HuH-7.5 (cell line): ENCODE measurements at places on chromosomes 7 and 10.

GRCh38 chr7:125681508-125681907, 751.9 kb upstream of the POT1 start:
- DNase-seq: no peak

DNA sequence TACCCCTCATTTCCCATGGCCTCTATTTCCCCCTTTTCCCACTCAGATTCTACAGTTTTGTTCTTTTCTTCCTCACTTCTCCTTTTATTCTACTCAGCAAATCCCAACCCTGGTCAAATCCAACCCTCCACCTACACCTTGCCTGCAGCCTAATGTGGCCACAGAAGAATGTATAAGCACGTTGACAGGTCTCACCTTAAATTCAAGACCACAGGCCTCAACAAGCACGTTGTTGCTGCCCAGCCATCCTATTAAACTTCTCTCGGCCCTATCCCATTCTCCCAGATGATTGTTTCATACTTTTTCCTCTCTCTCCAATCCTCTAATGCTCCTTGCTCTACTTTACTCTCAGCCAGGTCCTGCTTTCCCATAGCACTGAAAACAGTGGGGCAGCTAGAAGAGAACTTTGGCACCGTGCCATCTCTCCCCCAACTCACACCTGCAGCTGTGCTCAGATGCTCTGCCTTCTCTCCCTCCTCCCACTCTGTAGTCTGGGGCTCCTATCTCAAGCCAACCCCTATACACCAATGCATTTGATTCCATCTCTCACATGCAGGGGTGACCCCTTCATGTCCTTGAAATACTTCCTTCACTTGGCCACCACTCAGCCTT, 6.8 kb upstream of the EIF3A start:
- DNase-seq: no peak

DNA sequence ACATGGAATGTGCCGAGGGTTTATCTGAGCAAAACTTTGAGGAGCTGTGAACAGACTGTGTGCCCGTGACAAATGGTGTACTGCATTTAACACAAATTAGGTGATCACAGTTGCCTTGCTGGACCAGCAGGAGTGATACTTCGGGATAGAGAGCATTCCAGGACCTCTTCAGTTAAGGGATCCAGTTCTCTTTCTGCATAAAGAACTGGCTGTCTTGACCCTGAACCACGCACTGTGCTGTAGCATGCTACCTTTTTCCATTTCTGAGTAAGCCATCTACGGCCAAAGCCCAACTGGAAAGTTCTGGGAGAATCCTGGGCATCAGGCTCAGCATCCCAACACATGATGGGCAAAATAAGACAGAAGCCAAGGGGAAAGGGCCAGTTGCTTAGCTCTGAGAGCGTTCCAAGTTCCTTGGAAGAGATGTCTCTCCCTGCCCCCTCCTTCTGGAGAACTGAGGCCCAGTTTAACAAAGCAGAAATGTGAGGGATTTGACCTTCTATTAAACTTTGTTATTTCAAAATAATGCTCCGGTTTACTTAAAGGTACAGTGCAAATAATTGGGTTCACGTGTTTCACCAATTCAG, 37.9 kb upstream of the ADD3 start:
- DNase-seq: no peak

DNA sequence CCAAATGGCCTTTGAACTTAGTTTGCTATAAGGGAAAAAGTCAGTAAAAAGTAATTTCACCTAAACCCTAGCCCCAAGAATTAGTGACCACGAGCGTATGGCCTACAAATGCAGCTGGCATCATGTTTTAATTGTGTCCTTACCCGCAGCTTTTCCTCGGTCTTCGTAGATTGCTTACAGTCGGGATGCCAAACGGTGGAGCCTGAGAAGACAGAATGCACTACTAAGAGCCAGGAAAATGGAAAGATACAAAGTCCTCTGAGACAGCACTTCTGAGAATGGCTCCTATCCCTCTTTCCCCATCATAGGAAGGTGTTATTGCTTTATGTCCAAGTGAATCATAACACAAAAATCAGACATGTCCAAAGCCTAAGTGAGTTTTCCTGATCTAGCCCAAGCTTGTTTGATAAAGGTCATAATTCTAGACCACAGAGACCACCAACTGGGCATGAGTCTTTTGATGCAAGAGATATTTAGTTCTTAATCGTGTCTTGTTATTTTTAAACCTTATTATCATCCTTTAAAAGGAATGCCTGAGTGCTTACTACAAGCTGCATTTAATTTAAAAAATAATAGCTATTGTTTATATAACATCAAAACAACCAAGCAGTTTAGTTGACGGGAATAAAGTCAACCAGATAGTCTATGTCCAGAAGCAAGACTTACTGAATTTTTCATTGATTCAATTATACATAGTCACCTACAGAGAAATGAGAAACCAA, 83.7 kb upstream of the AFAP1L2 start:
- DNase-seq: no peak

GRCh38 chr7:148021507-148022045, 569.0 kb upstream of the C7orf33 start:
- no peak for DNase-seq

- DNase-seq: no peak
Observed at GRCh38 chr10:91768123-91768522, 30.1 kb upstream of the TNKS2 start.

DNA sequence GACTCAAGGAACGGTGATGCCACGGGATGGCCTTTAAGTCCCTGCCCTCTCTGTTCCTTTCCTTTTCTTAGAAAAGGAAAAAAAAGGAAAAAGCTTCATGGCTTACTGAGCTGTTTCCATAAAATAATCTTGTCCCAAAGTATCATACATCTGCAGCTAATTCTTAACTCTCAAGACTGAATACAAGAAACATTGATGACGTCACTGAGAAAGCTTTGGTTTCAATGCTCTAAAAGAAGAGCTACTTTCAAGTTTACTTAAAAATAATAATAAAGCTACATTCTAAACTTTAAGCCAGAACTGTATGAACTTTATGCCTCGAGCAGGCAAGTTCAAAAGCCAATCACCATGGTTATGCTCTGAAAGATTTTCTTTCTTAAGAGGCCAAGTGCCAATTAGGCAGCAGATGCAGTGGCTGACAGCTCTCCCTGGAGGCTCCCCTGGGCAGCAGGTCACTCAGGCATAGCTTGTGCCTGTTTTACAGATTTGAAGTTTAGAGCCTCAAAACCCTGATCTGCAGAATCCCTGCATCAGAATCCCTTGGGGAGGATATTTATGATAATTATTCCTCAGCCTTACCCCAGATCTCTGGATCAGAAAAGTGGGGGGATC, 165.0 kb downstream of the CHN2 start:
- DNase-seq: no peak

GRCh38 chr7:40475681-40475982, 340.8 kb downstream of the SUGCT start:
- no peak for DNase-seq

DNA sequence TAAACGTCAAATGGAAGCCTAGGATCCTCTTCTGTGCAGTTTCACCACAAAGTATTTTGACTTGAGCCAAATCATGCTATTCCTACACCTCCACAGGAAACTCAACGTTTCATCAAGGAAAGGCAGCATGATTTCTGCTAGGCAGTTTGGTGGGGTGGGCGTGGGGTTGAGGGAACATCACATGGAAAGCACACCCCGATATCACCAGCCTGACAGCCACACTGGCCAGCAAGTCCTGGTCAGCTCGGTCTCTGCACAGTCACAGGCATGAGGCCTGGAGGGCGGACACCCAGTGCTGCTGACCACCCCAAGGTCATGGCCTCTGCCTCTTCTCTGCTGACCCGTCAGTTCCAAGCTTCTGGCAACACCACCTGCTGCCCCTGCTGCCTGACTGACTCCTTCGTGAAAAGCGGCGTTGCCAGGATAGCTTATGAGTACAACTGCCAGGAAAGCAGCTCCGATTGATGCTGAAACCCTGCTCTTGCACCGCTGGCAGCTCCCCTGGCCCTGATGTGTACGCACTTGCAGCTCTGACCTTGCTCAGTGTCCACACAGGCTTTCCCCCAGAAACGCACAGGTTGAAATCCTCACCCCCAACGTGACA, 171.5 kb downstream of the DIP2C start:
- DNase-seq: no peak

- no peak for DNase-seq
Observed at GRCh38 chr10:62625484-62625883, 179.0 kb upstream of the ADO start.

- no peak for DNase-seq
Observed at GRCh38 chr10:72274213-72274729, 547 bp downstream of the DDIT4 start.

DNA sequence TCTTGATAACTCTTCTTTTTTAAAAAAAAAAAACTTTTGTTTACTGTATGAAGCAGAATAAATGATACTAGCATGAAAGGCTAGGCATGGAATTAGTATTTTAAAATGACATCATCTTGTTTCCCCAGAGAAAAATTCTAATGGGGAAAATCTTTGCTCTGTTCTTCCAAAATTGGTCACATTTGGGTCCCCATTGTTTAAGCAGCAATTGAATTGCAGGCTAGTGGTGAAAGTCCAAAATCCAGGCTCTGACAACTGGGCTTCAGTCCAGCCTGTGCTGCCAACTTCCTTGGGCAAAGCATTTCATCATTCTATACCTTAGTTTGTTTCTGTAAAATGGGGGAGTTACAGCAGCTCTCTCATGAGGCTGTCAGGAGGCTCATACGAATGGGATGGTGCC, 726.4 kb downstream of the KCNMA1 start:
- no peak for DNase-seq

GRCh38 chr10:7956508-7956907, 98.0 kb upstream of the GATA3 start:
- DNase-seq: no peak

DNA sequence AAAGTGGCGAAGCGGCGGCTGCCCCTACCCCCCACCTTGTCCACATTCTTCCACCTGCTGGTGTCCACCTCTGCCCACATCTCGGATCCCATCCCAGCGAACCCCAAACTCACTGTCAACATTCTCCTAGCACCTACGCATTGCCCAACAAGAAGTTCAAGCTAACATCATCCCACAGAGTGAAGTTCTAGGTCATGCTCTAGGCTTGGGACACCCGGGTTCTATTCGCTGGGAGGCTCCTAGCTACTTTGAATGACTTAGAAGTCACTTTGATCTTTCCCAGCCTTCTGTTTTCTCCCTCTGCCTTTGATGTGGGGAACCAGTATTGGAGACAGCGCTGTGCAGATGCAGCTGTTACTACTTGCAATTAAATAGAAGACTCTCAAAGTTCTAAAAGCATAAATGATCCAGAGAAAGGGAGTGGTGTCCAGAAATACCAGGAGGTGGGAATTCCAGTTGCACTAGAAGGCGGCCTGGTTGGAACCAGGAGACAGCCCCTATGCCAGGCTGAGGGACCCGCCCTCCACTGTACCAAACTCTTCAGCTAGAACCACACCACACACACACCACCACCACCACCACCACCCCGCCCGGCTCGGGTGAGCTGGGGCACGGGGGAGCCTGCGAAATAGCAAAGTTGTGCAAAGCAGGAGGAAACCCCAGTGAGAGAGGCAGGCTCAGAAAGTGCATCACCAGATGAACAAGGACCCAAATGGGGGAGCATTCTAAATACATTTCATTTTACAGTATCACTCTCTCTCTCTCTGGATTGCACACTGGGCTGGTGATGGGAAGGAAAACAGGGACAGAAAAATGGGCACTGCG, 5.5 kb upstream of the VGF start:
- peak; percentile 21 for DNase-seq

GRCh38 chr7:110808361-110808760, 282.6 kb upstream of the LRRN3 start:
- DNase-seq: no peak

DNA sequence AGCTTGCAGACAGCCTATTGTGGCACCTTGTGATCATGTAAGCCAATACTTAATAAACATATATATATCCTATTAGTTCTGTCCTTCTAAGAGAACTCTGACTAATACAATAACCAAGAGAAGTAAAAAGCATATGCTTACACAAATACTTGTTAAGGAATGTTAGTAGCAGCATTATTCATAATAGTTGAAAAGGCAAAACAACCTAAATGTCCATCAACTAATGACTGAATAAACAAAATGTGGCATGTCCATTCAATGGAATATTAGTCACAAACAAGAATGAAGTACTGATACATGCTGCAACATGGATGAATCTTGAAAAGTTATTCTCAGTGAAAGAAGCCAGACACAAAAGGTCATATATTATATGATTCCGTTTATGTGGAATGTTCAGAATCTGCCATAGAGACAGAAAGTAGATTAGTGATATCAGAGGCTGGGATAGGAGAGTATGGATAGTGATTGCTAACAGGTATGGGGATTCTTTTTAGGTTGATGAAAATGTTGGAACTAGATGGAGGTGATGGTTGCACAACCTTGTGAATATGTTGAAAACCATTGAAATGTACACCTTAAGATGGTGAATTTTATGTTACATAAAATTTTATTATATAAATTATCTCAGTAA, 112.5 kb upstream of the UNC5B start:
- no peak for DNase-seq

GRCh38 chr7:114630201-114630990, 215.8 kb downstream of the FOXP2 start:
- no peak for DNase-seq

DNA sequence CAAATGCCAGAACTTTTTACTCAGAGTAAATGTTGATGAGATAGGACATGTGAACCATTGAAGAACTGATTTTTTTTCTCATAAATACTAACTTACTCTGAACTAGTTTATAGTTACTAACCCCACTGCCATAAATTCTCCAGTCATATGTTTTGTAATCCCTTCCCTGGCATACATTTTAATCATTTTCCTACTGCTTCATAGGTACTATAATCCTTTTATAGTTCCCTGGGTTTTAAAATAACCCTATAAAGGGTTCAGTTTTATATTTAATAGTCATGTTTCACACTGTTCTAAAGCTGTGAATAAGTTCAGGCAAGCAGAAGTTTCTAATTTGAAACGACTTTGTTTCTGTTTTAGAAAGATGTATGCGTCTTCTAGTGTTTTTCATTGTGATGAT, 28.9 kb downstream of the CNNM2 start:
- DNase-seq: no peak

DNA sequence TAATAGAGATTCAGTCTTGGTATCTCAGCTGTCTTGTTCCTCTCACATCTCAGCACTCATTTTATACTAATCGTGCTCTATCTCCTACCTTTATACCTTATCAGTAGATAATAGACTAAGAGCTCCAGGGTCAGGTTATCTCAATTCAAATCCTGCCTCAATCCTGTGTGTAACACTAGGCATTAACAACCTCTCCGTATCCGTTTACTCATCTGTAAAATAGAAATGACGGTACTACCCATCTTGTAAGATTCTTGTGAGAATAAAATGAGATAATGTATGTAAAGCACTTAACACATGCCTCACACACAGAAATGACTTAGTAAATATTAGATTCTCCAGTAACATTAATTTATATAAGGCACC, 622 bp upstream of the P4HA1 start:
- no peak for DNase-seq

- no peak for DNase-seq
Observed at GRCh38 chr7:95972523-95972922, 200.2 kb downstream of the DYNC1I1 start.

DNA sequence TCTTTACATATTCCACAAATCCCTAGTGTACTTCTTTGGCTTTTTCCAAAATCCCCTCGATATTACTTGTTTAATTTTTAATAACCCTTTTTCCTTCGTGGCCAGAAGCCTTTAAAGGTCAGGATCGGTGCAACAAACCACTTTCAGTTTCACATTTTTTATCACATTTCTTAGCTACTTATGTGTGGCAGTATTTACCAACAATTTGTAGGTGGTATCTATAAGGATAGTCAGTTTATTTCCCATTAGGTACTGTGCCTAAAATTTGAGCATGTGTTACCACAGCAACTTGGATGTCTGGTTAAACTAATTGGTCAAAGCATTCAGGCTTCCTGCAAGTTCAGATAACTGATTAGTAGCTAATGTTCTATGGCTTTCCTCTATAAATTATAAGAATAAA, 104.9 kb downstream of the CDK14 start:
- no peak for DNase-seq

- no peak for DNase-seq
Observed at GRCh38 chr7:155669717-155670505, 25.4 kb downstream of the RBM33 start.
